T-helper 17 cell (primary cell): ENCODE measurements at places on chromosomes 6 and 20.

DNA sequence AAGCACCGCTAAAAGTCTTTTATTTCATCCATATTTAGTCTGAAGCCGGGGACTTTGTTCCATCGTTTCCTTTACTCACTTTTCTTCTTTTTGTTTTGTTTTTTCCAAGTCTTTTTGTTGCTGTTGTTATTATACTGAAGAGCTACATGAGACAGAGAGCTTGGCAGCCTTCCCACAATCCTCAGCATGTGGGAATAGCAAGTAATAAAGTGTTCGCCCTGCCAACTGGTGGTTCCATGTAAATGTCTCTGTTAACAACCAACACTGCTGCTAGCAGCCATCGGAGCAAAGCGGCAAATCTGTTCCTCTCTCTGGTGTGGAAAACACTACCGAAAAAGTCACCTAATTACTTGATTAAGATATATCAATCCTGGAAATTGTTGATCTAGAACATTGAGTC lies 437.8 kb upstream of the ID4 start:
- H3K4me3 ChIP-seq: no peak overlapping the region
- no peak overlapping the region for H3K27ac ChIP-seq
- H3K27me3 ChIP-seq: no peaks in the 10 kb centered on the region
- no peaks in the 10 kb centered on the region for H3K4me1 ChIP-seq

GRCh38 chr20:58716476-58717277 lies 24.1 kb downstream of the NPEPL1 start:
- no peak overlapping the region for H3K4me3 ChIP-seq
- DNase-seq: no peak
- H3K4me1 ChIP-seq: no peaks in the 10 kb centered on the region
- peaks cover 11% of the 10 kb centered on the region for H3K27me3 ChIP-seq

- no peak overlapping the region for H3K4me3 ChIP-seq
- no peaks in the 10 kb centered on the region for H3K36me3 ChIP-seq
- no peak overlapping the region for H3K27ac ChIP-seq
- peaks cover 2% of the 10 kb centered on the region for H3K4me1 ChIP-seq
Observed at GRCh38 chr20:37262505-37262904, 891 bp upstream of the GHRH start.

DNA sequence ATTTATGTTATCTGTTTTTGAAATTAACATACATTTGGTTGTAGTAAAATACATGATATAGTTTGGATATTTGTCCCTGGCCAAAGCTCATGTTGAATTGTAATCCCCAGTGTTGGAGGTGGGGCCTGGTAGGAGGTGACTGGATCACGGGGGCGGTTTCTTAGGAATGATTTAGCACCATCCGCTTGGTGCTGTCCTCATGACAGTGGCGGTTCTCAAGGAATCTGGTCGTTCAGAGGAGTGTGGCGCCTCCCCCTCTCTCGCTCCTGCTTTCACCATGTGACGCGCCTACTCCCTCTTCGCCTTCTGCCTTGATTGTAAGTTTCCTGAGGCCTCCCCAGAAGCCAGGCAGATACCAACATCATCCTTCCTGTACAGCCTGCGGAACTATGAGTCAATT lies 29.0 kb downstream of the CTCFL start:
- peaks cover 14% of the 10 kb centered on the region for H3K4me1 ChIP-seq
- no peak for DNase-seq
- H3K4me3 ChIP-seq: no peak overlapping the region
- peaks cover 27% of the 10 kb centered on the region for H3K27me3 ChIP-seq

- H3K27ac ChIP-seq: no peak overlapping the region
- no peak overlapping the region for H3K4me3 ChIP-seq
- DNase-seq: no peak
- peaks cover 3% of the 10 kb centered on the region for H3K36me3 ChIP-seq
- H3K27me3 ChIP-seq: peaks cover 46% of the 10 kb centered on the region
Observed at GRCh38 chr6:29589423-29590048, 4.6 kb downstream of the OR2H2 start.

DNA sequence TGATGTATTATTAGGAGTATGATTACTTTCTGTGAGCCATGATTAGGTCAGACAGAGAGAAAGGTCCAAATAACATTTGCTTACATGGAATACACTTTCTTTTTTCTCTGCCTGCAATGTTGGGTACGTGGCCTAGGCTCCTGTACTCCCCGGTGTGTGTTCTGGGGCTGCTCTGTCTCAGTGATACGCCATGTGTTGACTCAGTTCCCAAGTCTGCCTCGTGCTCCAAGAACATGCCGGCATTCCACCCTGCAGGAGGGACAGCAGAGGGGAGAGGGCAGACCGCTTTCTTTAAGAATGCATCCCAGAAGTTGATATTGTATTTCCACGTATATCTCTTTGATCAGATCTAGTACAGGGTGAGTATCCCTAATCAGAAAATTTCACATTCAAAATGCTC lies 33.3 kb upstream of the THBS2 start:
- DNase-seq: no peak
- H3K27ac ChIP-seq: no peak overlapping the region
- peaks cover 23% of the 10 kb centered on the region for H3K27me3 ChIP-seq
- no peaks in the 10 kb centered on the region for H3K36me3 ChIP-seq
- H3K4me3 ChIP-seq: no peak overlapping the region

GRCh38 chr6:110662490-110663211 lies 152.6 kb downstream of the CDK19 start:
- no peak overlapping the region for H3K4me3 ChIP-seq
- H3K27me3 ChIP-seq: no peaks in the 10 kb centered on the region
- peaks cover 8% of the 10 kb centered on the region for H3K4me1 ChIP-seq
- no peak overlapping the region for H3K27ac ChIP-seq

- peaks cover 6% of the 10 kb centered on the region for H3K4me1 ChIP-seq
- no peaks in the 10 kb centered on the region for H3K27me3 ChIP-seq
- H3K36me3 ChIP-seq: peaks cover 14% of the 10 kb centered on the region
- H3K27ac ChIP-seq: no peak overlapping the region
Observed at GRCh38 chr6:108987156-108987555, 107.5 kb downstream of the SESN1 start.

GRCh38 chr20:10322073-10323012 lies 103.7 kb downstream of the SNAP25 start:
- DNase-seq: no peak
- H3K27ac ChIP-seq: no peak overlapping the region
- H3K4me3 ChIP-seq: no peak overlapping the region
- H3K4me1 ChIP-seq: no peaks in the 10 kb centered on the region
- no peaks in the 10 kb centered on the region for H3K36me3 ChIP-seq

GRCh38 chr6:61949161-61949560 lies 336.9 kb downstream of the KHDRBS2 start:
- no peaks in the 10 kb centered on the region for H3K27me3 ChIP-seq
- DNase-seq: no peak
- H3K36me3 ChIP-seq: no peaks in the 10 kb centered on the region

- no peak for DNase-seq
- peaks cover 10% of the 10 kb centered on the region for H3K4me1 ChIP-seq
- H3K4me3 ChIP-seq: no peak overlapping the region
- H3K36me3 ChIP-seq: no peaks in the 10 kb centered on the region
- H3K27ac ChIP-seq: peak overlapping the region; percentile 87
Observed at GRCh38 chr6:158519761-158520160, 40.1 kb upstream of the TMEM181 start.

- H3K4me1 ChIP-seq: peaks cover 26% of the 10 kb centered on the region
- DNase-seq: no peak
- H3K27ac ChIP-seq: peak overlapping the region; percentile 57
- H3K36me3 ChIP-seq: peaks cover 4% of the 10 kb centered on the region
- H3K27me3 ChIP-seq: no peaks in the 10 kb centered on the region
Observed at GRCh38 chr20:56409521-56409920, 2.5 kb upstream of the CASS4 start.

- no peak overlapping the region for H3K27ac ChIP-seq
- no peaks in the 10 kb centered on the region for H3K36me3 ChIP-seq
- no peak for DNase-seq
- H3K4me1 ChIP-seq: no peaks in the 10 kb centered on the region
- no peaks in the 10 kb centered on the region for H3K27me3 ChIP-seq
- H3K4me3 ChIP-seq: no peak overlapping the region
Observed at GRCh38 chr20:43068482-43068881, 121.2 kb downstream of the PTPRT start.

- no peaks in the 10 kb centered on the region for H3K27me3 ChIP-seq
- H3K4me1 ChIP-seq: peaks cover 15% of the 10 kb centered on the region
- no peak for DNase-seq
- H3K4me3 ChIP-seq: no peak overlapping the region
- H3K27ac ChIP-seq: no peak overlapping the region
Observed at GRCh38 chr6:38646166-38646878, 6.6 kb upstream of the BTBD9 start.

DNA sequence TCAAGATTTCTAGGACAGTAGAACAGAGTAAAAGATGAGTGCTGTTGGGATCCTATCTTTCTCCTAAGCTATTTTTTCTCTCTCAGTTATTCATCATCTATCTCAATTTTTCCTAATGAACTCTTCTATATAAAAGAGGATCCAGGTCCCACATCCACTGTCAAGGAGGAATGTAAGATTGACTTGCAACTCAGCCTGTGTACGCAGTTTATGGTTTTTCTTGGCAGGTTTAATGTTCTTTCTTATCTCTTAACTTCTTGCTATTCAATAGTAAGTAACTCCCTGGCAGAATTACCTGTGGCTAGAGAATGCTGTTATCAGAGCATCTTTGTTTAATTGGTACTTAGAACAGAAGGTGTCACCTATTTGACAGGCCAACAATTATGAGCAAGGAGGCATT lies 60.8 kb downstream of the SLC16A10 start:
- H3K4me1 ChIP-seq: no peaks in the 10 kb centered on the region
- no peak overlapping the region for H3K27ac ChIP-seq
- no peak for DNase-seq
- no peaks in the 10 kb centered on the region for H3K36me3 ChIP-seq
- no peaks in the 10 kb centered on the region for H3K27me3 ChIP-seq

DNA sequence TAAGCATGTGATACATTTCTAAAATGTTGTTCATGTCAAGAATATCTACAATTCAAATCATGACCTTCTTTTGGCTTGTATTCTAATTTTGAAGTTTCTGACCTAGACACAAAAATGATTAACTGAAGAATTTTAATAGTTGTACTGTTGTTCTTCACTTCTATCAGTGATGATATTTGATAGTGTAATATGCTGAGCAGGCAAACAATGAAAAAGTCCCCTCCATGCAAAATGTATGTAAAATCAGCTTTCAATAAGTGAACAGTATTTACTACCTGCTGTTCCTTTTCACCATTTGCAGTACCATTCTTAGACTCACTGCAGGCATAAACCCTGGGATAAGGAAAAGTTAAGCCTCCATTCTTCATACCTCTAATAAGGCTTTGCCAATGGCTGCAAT lies 201.5 kb downstream of the LAMA2 start:
- H3K27ac ChIP-seq: no peak overlapping the region
- DNase-seq: no peak
- H3K4me1 ChIP-seq: no peaks in the 10 kb centered on the region

GRCh38 chr6:163965426-163966348 lies 551.2 kb downstream of the QKI start:
- H3K27me3 ChIP-seq: peaks cover 34% of the 10 kb centered on the region
- no peaks in the 10 kb centered on the region for H3K36me3 ChIP-seq
- H3K4me3 ChIP-seq: no peak overlapping the region
- DNase-seq: no peak
- H3K27ac ChIP-seq: no peak overlapping the region

DNA sequence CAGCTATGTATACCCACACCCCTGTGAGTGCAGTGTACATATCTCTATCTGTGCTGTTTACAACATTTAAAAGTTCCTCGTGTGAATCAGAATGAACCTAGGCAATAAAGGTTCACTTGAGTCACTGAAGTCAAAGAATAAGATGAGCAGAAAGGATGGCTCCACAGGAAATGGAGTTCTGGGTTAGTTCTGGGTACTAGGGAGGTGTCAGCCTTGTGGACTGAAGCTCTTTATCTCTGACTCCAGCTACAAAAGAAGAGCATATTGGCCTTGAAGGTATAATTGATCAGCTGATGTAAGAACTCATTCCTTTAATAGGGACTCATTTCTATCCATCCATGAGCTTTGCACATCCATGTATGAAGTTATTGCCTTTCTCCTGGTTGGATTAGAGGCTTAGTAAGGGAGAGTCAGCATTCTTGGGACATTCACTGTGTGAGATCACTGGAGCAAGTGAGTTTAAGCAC lies 73.9 kb upstream of the BACH2 start:
- H3K27me3 ChIP-seq: no peaks in the 10 kb centered on the region
- no peak overlapping the region for H3K27ac ChIP-seq
- H3K4me1 ChIP-seq: peaks cover 8% of the 10 kb centered on the region
- no peaks in the 10 kb centered on the region for H3K36me3 ChIP-seq
- H3K4me3 ChIP-seq: no peak overlapping the region

DNA sequence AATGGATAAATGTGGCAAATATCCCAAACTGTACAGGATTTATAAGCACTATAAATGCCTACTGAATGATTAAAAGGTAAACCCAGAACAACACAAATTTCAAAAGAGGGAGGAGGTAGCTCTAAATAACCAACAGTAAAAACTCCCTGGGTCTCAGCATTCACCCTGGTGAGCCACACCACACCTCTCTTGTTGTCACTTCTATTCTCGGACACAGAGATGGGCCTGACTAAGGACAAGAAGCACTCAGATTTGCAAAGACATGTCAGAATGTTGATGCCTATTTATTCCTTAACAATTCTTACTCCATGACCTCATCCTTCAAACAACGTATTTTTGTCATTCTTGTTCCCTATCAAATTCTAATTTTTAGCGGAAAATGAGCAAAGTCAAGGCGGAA lies 14.7 kb downstream of the TNFRSF21 start:
- H3K4me3 ChIP-seq: no peak overlapping the region
- H3K27ac ChIP-seq: no peak overlapping the region
- H3K4me1 ChIP-seq: no peaks in the 10 kb centered on the region
- no peaks in the 10 kb centered on the region for H3K36me3 ChIP-seq

DNA sequence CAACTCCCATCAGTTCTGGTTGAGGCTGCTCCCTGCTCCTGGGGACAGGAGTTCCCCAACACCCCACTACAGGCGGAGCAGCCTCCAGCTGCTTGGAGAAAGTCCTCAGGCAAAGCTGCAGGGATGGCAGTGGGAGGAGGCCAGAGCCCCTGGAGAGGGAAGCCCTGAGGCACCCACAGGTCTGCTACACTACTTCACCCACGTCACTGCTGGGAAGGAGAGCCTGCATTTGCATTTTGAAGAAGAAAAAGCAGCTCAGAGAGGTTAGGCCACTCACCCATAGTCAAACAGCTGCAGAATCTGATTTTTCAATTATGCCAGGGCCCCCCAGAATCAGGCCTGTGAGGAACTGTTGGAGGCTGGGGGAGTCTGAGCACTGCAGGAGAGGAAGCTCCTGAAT lies 17.2 kb downstream of the BFSP1 start:
- H3K36me3 ChIP-seq: no peaks in the 10 kb centered on the region
- H3K27ac ChIP-seq: no peak overlapping the region
- peaks cover 14% of the 10 kb centered on the region for H3K4me1 ChIP-seq
- no peak for DNase-seq
- H3K27me3 ChIP-seq: no peaks in the 10 kb centered on the region
- no peak overlapping the region for H3K4me3 ChIP-seq

DNA sequence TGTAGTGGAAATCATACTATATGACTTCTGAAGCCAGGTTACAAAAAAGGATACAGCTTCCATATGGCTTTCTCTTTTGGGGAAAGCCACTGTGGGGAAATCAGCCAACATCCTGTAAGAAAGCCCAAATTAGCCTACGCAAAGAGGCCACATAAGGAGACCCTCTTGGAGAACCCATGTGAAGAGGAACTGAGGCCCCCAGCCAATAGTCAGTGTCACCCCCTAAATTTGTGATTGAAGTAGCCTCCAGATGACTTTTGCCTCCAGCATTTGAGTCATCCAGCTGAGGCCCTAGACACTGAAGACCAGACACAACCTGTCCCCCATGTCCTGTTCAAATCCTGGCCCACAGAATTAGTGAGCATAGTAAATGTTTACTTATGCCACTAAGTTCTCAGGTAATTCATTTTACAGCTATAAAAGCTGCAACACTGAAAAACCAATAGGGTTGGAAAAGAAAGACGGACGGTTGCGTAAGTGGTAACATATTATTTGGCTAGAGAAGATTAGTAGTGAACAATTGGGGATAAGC lies 60.4 kb downstream of the HMGCLL1 start:
- H3K27me3 ChIP-seq: no peaks in the 10 kb centered on the region
- no peaks in the 10 kb centered on the region for H3K36me3 ChIP-seq
- H3K27ac ChIP-seq: no peak overlapping the region
- DNase-seq: no peak
- no peak overlapping the region for H3K4me3 ChIP-seq
